NCI-H1930 (cell line): ENCODE measurements at places on chromosomes 4 and X.

DNA sequence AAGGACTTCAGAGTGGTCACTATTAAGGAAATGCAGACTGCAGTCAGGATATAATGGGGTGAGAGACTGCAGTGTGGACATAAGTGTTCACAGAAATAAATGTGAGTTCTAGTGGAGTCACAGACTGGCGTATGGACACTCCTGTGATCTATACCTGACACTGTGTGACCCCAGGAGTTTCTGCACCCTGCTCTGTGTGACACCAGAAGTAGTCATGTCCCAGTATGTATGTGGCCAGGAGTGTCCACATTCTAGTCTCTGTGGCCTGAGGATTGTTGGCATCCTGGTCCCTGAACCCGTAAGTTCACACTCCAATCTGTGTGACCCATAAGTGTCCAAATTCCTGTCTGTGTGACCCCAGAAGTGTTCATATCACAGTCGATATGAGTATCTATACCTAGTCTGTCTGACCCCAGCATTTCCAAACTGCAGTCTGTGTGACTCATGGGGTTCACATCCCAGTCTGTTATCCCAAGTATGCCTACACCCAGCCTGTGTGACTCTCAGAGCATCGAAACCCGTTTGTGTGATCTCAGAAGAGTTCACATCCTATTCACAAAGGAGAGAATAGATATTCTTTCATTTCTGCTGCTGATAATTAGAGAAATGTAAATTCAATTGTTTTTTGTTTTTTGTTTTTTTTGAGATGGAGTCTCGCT, 16.3 kb downstream of the WDR13 start:
- DNase-seq = no peak

DNA sequence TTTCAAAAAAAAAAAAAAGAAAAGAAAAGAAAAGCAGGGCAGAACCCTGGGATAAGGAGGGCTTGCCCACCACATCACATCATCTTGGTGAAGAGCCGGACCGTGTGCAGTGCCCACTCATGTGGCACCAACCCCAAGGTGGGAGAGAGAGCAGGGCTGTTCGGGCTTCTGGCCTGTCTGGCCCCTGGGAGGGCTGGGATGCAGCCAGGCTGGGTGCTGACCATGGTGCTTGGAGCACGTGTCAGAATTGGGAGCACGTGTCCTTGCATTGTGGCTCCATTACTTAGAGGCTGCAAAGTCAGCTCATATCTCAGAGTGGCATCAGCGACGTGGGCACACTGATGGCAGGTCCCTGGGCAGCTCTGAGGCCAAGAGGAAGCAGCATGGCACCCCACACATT, 100.9 kb upstream of the AFAP1 start:
- DNase-seq = no peak

GRCh38 chr4:82360298-82361177, 13.3 kb downstream of the HNRNPD start:
- DNase-seq = no peak

- DNase-seq = no peak
Measured at GRCh38 chr4:37464373-37465128, 220.0 kb downstream of the NWD2 start.

- DNase-seq = no peak
Measured at GRCh38 chr4:143352720-143353119, 16.0 kb downstream of the GAB1 start.

DNA sequence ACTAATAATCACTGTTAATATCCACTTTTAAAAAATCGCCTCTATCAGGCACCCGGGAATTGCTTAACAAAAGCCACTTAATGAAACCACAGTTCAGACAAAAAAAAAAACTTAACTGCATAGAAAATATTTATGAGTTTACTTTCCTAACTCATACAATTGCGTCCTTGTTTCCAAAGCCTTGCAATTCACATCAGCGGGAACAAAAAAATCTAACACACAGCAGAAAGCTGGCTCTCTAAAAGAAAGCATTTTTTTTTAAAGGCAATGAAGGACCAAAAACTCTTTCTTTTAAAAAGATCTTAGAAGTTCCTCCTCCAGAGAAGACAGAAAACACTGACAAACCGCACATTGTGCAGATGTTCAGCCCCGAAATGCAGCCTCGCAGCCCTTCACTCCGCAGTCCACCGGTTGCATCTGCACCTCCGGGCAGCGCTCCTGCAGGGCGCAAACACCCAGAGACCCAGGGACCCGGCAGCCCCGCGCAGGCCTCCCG, 812 bp downstream of the FAT1 start:
- DNase-seq = no peak

- DNase-seq = no peak
Measured at GRCh38 chrX:3592184-3592583, 121.3 kb downstream of the PRKX start.

DNA sequence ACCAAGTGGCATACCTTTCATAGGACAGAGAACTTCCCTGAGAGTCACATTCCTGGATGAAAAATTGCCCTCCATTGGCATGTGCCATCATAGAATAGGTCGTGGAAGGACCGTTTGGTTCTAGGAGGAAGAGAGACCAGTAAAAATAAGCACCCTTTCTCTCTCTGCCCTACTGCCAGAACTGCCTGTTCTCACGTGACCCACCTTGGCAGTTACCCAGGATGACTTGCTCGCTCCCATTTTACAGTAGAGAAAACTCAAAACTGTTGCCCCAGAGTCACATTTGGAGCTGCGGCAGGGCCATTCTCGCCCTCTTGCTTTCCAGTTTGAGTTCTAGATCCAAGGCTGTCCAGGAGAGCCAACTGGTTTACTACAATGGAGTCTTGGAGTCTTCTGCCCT, 1.1 kb upstream of the NLGN3 start:
- no peak for DNase-seq

DNA sequence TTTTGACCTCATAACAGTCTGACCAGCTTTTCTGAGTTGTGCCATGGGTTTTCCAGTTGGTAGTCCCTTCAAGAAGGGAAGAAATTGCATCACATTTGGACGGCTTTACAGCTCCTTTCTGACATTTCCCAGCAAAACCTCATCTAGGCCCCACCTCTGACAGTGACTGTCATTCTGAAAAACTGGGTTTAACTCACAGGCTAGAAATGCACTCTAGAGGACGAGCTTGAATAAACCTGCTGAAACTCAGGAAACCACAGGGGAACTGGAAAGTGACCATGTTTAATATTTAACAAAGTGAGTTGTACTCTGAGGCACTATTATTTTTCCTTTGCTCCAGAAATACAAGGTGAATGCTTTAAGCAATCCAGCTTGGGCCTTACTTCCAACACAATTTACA, 434.3 kb upstream of the RASGEF1B start:
- no peak for DNase-seq

- no peak for DNase-seq
Measured at GRCh38 chr4:140085062-140085622, 68.8 kb downstream of the MAML3 start.

- DNase-seq = no peak
Measured at GRCh38 chrX:92260102-92260501, 480.9 kb downstream of the PCDH11X start.

DNA sequence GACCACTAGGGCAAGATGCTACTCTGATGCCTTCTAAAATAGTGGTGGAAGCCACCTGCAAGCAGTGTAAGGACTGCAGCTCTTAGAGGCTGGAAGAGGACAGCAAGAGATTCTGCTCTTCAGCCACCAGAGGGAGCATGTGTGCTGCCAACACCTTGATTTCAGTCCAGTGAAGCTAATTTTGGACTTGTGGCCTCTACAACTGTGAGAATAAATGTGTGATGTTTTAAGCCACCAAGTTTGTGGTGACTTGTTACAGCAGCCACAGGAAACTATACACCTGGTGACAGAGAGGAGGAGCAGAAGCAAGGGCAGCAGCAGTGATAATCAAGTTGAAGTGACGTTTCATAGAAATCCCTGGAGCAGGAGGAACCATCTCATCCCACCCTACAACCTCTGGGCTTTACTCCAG, 55.9 kb downstream of the FGFBP1 start:
- peak; percentile 11 for DNase-seq

GRCh38 chr4:77196866-77197265, 39.9 kb downstream of the CCNG2 start:
- DNase-seq = no peak

- DNase-seq = no peak
Measured at GRCh38 chr4:11489453-11490083, 60.9 kb upstream of the HS3ST1 start.

GRCh38 chr4:57544811-57545654, 434.8 kb upstream of the IGFBP7 start:
- no peak for DNase-seq

- no peak for DNase-seq
Measured at GRCh38 chr4:45036677-45037076, 310.3 kb upstream of the GNPDA2 start.

- DNase-seq = no peak
Measured at GRCh38 chr4:26020881-26021280, 106.9 kb downstream of the SMIM20 start.

DNA sequence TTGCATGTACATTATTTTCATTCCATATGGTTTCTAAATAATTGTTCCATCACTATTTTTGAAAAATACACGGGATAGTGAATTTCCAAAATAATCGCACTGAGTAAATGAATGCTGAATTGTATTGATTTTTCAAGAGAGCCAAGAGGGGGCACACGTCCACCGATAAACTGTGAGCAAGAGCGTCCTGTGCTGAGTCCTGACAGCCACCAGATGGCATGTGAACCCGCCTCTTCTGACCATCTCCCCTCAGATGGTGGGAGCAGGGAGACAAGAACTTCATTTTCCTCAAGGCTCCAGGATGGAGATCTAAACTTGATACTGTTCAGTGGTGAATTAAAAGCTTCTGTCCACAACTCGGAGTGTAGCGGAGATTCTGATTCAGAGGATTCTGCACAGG, 30.6 kb upstream of the IL9R start:
- peak; percentile 38 for DNase-seq

GRCh38 chr4:11426731-11427120, 2.0 kb downstream of the HS3ST1 start:
- DNase-seq = no peak

DNA sequence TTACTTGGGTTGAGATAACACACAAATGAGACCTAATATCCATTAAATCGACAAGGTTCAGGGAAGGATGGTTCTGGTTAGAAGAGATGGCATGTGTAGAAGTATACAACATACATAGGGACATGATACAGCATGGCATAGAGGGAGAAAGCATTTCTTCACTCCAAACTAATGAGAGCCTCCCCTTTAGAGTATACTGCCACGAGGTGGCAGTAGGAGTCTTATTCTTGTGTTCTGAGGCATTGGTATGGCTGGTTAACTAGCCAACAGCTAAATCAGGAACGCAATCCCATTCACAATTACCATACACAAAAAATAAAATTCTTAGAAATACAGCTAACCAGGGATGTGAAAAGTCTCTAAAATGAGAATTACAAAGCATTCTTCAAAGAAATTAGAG, 29.1 kb upstream of the TRO start:
- DNase-seq = no peak

DNA sequence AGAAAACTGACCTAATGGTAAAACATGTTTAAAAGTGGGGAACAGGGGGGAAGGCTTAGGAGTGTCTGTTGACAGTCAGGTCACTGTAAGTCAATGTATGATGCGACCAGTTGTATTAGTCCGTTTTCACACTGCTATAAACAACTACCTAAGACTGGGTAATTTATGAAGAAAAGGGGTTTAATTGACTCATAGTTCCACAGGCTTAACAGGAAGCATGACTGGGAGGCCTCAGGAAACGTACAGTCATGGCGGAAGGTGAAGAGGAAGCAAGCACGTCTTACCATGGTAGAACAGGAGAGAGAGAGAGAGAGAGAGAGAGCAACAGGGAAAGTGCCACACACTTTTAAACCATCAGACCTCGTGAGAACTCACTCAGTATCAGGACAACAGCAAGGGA, 13.0 kb upstream of the PLAC1 start:
- no peak for DNase-seq

- DNase-seq = no peak
Measured at GRCh38 chr4:43754566-43754965, 694.0 kb downstream of the KCTD8 start.

GRCh38 chr4:3372933-3373465, 68.8 kb upstream of the HGFAC start:
- DNase-seq = no peak

- no peak for DNase-seq
Measured at GRCh38 chr4:152643153-152644035, 36.4 kb downstream of the TMEM154 start.

DNA sequence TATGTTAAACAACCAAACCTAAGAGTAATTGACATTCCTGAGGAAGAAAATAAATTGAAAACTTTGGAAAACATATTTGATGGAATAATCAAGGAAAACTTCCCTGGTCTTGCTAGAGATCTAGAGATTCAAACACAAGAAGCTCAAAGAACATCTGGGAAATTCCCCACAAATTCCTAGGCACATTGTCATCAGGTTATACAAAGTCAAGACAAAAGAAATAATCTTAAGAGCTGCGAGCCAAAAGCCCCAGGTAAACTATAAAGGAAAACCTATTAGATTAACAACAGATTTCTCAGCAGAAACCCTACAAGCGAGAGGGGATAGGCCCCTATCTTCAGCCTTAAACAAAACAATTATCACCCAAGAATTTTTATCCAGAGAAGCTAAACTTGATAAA, 1082.0 kb upstream of the IGFBP7 start:
- DNase-seq = no peak
